ENCODE measurements at places on chromosomes 5 and 9.

- DNase-seq: no peak
Measured at GRCh38 chr5:98109561-98110006, 663.9 kb upstream of the RGMB start.

DNA sequence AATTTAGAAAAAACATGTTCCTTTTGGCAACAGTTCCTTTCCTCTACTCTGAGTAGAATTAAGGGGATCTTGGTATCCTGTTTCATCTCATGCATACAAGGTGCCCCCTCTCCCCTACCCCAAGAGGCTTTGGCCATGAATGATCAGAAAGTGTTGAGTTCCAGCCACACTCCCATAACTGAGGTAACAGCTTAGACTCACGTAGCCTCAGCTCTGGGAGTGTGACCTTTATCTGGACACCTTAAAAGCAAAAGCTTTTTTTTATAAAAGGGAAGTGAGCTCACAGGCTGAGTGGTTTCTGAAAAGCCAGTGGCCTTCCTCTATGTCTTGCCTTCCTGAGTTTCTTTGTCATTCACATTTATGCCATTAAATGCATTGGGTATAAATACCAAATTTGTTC, 900 bp upstream of the HAVCR2 start:
- no peak for DNase-seq

DNA sequence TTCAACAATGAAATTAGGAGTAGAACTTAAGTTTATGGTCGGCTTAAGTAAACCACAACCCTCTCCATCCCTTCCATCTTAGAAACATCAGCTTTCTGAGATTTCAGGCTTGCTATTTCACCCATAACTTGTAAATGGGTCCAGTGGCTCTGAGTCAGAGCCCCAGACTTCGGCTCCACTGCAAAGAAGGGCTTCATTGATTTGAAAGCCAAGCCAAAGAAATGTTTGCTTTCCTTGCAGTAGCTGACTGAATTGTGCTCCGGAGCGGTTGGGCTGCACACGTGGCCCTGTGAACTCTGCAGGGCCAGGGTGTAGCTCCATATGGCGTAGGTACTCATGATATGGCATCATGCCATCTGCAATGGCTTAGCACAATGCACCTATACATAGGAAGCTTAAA, 57.0 kb downstream of the NREP start:
- DNase-seq: no peak

GRCh38 chr9:11349187-11349586, 736.4 kb upstream of the PTPRD start:
- no peak for DNase-seq

DNA sequence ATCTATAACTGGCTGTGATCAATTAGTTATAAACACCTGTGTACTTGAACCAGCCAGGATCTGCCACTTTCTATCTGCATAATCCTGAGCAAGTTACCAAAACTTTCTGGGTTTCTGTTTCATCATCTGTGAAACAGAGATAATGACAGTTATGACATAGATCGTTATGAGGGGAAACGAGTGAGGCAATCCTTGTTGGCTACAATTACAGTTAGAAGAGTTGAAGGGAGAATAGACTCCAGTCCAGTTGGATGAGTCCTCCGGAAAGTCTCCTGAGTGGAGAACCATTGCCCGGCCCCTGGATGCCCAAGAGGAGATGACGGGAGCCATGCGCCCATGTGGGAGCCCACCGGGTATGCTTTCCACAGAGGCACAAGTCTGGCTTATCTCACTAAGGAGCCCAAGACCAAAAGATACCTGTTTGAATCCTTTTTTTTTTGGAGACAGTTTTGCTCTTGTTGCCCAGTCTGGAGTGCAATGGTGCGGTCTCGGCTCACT, 4.5 kb downstream of the PDE6A start:
- DNase-seq: no peak

DNA sequence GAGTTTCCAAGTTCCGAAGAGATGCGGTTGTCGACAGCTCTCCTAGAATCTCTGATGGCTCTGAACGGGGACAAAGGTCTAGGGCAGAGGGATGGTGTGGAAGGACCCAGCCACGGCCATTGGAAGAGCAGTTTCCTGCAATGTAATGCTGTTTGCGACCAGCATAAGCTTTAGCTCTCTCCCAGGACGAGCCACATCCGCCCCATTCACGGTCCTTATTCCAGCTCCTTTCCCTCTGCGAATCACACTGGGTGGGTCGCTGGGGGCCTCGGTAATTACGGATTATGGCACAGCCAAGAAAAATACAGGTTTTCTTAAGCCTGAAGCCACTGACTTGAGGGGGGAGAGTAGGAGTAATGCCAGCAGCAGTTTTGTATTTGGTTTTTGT, 22.7 kb downstream of the ANXA2R start:
- peak; percentile 56 for DNase-seq

GRCh38 chr9:14316602-14317300, 2.8 kb upstream of the NFIB start:
- DNase-seq: peak; percentile 52

GRCh38 chr9:12816656-12817101, 41.9 kb downstream of the LURAP1L start:
- no peak for DNase-seq

- no peak for DNase-seq
Measured at GRCh38 chr9:11686733-11687132, 1006.5 kb upstream of the TYRP1 start.

DNA sequence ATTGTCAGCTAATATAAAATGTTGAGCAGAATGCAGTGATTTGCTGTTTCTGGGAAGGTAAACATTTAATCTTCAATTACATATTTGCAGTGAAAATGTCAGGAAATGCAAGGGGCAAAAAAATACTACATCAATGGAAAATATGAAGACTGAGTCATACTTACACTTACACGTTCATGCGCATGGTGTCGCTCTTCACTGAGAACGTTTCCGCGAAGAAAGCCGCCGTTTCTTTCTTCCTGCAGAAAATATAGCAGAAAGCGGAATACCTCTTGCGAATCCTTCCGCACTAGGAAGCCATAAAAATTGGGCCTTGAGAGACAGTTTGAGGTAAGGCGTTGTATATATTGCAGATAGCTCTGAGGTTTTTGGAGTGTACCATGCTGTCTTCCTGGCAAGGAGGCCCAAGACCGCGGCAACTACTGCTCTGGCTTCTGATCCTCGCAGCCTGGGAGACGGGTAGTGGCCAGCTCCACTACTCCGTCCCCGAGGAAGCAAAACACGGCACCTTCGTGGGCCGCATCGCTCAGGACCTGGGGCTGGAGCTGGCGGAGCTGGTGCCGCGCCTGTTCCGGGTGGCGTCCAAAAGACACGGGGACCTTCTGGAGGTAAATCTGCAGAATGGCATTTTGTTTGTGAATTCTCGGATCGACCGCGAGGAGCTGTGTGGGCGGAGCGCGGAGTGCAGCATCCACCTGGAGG, at the start of gene PCDHA13:
TSS of gene PCDHA13 (plus strand) at position 236 of the 702 bp plus-strand sequence. CDS start at position 381, 145 bp downstream.
- no peak for DNase-seq

DNA sequence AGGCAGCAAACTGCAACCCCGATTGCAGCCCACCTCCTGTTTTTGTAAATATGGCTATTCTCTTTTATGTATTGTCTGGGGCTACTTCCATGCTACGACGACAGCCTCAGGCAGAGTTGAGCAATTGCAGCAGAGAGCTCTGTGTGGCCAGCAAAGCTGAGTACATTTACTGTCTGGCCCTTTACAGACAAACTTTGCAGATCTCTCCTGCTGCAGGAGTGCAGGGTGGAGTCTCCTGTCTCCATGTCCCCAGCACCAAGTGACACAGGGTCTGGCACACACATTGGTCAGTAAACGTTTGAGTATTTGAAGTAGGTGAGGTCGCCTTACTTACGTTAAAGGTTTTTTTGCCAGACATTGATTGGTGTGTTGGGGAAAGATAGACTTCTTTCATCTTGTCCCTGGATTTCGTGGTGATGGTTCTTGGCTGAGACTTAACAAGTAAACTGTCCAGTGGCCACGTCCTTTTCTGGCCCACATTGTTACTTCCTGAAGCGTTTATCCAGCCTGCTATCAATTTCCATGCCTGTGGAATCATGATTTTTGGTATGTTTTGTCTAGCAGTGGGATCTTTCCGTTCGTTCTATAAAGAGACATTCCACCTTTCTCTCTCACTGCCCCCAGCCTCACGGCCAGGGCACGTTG, 27.2 kb downstream of the PRRC2B start:
- peak; percentile 18 for DNase-seq

DNA sequence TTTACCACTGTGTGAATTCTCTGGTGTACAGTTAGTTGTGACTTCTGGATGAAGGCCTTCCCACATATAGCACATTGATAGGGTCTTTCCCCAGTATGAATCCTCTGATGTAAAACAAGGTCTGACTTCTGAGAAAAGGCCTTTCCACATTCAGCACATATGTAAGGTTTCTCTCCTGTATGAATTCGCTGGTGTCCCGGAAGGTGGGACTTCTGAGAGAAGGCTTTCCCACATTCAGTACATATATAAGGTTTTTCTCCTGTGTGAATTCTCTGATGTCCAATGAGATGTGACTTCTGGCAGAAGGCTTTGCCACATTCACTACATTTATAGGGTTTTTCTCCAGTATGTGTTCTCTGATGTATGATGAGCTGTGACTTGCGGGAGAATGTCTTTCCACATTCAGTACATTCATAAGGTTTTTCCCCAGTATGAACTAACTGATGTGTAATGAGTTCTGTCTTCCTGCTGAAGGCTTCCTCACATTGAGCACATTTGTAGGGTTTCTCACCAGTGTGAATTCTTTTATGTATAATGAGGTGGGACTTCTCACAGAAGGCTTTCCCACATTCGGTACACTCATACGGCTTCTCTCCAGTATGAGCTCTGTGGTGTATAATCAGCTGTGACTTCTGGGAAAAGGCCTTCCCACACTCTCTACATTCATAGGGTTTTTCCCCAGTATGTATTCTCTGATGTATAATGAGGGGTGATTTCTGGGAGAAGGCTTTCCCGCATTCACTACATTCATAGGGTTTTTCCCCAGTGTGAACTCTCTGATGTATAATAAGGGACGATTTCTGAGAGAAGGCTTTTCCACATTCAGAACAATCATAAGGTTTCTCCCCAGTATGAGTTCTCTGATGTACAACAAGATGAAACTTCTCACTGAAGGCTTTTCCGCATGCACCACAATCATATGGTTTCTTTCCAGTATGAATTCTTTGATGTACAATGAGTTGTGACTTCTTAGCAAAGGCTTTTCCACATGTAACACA, 9.1 kb downstream of the ZNF300 start:
- DNase-seq: no peak

DNA sequence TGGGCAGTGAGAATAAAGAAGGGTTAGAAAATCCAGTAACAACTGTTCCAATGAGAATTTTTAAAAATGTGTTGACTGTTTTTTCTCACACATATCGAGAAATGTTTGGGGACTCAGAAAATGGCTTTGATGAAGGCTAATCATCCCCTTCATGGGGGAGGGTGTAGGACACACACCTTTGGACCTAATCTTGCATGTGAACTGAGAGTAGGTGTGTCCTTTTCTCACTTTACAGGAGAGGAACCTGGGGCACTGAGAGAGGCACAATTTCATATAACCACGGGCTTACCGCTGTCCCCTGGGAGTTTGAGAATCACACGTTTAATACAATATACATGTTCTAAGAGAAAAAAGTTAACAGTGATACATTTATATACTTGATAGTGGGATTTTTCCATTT, 17.3 kb downstream of the FRRS1L start:
- no peak for DNase-seq

GRCh38 chr9:26954050-26954508, 2.1 kb upstream of the IFT74 start:
- no peak for DNase-seq

- DNase-seq: no peak
Measured at GRCh38 chr5:163748934-163749333, 243.5 kb downstream of the MAT2B start.

DNA sequence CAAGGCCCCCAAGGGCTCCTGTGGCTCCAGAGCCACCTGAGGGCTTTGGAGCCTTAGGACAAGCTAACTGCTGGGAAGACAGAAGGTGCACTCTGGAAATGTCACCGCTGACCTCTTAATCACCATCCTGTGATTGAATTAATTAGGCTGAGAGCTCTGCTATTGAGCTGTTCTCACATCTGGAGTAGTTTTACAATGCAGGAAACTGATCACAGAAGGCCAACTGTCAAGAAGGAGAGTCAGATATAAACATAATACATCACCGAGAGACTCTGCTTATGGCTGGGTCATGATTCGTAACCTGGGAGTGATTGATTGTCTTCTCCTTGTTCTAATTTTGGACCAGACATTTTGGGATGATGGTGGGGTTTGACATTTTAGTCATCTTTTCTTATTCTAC, 226.1 kb downstream of the SLIT3 start:
- DNase-seq: no peak

GRCh38 chr9:15268317-15268716, 38.7 kb downstream of the TTC39B start:
- no peak for DNase-seq

DNA sequence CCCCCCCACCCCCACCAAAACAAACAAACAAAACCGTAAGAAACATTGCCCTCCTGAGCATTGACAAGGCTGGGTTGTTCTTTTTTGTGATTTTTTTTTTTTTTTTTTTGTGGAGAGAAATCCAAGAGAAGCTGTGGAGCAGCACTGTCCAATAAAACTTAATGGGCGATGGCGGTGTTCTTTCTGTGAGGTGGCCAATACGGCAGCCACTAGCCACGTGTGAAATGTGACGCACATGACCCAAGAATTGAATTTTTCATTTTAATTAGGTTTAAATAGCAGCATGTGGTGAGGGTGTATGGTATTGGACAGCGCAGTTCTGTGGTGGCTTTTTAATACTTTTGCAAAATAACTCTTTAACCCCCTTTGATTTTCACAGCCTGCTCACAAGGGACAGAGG, 251.1 kb downstream of the PDZD2 start:
- DNase-seq: no peak

DNA sequence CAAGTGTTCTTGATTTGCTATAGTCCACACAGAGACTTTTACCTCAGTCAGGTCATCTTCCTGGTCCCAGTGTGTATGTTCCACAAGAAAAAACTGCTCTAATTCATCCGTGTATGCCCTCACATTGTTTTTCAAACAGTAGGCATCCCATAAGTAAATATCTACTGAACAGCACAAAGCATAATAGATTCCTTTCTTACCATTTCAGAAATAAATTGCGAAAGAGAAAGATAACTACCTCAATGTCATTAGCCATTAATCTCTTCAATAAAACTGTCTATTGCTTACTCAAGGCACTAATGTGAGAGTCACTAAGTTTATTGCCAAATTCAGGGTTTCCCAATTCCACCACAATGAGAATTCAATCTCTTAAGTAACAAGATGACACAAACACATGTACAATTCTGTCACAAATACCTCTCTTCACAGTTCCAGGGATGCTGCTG, 9.6 kb downstream of the FBXW2 start:
- no peak for DNase-seq

GRCh38 chr9:128081056-128081455, 13.0 kb downstream of the SLC25A25 start:
- DNase-seq: no peak

All from psoas muscle (tissue), 8 donors.